ENCODE measurements at places on chromosomes 4 and X.
A peak's percentile ranks its signal among the peaks of the same experiment; 100 is the strongest.

DNA sequence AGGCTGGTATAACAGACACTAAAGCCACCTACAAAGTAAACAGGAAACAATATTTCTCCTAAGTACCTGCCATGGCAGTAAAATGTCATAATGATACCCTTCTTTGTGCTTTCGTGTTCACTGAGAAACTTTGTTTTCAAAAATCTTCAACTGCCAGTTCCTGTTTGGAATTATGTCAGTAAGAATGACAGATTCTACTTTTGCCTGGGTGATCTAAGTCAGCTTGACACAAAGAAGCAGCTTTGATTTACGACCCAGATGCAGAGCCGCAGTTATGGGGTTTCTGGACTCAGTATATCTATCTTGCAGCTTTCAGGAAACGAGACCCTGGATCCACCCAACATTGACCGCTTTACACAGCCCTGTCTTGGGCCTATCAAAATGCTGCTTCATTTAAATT, 71.2 kb downstream of the SNX25 start:
- DNase-seq: no peak

- no peak for DNase-seq
These were observed 45.0 kb downstream of the PSAPL1 start for GRCh38 chr4:7389719-7390118.

- no peak for DNase-seq
These were observed 176.1 kb upstream of the MAGEB16 start for GRCh38 chrX:35622040-35622439.

DNA sequence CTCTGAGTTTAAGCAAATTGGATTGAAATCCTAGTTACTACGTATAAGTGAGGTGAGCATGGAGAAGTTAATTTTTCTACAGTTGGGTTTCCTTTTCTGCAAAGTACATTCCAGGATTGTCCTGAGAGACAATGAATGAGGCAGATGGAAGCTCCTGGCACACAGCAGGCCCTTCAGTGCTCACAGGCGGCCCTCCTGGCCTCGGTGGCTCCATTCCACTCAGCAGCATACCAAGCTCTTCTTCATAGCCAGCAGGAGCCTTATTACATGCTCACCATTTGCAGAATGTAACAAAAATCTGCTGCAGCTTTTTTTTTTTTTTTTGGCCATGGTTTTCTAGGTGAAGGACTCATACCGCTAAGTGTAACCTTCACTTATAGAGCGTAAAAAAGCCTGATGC, 113.2 kb upstream of the FAM9B start:
- peak; percentile 92 for DNase-seq

- peak; percentile 76 for DNase-seq
These were observed 403 bp downstream of the SGCB start for GRCh38 chr4:52037689-52038102.

DNA sequence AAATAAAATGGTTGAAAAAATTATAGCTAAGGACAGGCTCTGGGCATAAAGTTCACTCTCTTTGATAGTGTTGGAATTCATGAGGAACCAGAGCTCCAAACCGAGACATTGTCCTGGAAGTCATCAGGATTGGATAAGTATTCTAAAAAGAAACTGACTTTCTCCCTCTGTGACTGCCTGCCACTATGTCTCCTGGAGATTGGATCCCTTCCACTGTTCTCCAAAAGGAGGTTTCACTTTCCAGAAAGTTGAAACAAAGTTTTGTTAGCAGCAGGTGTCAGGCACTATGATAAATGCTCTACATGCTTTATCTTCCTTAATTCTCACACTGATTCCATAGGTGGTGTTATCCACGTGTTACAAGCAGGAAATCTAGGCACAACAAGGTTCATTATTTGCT, 16.8 kb downstream of the BANK1 start:
- DNase-seq: no peak

- DNase-seq: no peak
These were observed 92.8 kb downstream of the NFKB1 start for GRCh38 chr4:102594000-102594399.

DNA sequence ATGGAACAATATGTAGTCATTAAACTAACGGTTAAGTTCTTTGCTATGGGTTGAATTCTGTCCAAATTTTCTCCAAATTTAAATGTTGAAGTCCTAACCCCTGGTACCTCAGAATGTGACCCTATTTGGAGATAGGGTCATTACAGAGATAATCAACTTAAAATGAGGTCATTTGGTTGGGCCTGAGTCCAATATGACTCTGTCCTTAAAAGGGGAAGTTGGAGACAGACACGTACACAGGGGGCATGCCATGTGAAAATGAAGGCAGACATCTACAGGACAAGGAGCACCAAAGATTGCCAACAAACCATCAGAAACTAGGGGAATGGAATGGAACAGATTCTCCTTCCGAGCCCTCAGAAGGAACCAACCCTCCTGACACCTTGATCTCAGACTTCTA, 492.0 kb upstream of the FTHL17 start:
- DNase-seq: no peak

DNA sequence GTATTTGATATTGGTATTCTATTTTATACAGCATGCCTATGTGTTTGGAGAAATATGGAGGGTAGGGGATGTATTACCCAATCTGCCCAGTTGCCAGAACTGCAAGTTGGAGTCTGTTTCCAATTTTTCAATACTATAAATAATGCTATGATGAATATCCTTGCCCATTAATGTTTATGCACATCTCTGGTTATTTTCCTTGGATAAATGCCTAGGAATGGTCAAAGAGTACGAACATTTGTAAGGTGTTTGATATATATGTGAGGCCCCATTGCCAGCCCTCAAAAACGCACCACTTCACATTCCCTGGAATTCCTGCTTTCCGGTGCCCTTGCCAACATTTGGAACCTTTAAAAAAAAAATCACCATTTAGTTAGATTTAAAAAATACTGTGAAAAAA, 34.3 kb downstream of the CLDN34 start:
- no peak for DNase-seq

- DNase-seq: no peak
These were observed 2086.8 kb downstream of the ARAP2 start for GRCh38 chr4:34157547-34157946.

GRCh38 chr4:19523964-19524363, 727.7 kb upstream of the SLIT2 start:
- no peak for DNase-seq

GRCh38 chrX:86964321-86964720, 553.3 kb upstream of the KLHL4 start:
- DNase-seq: no peak

DNA sequence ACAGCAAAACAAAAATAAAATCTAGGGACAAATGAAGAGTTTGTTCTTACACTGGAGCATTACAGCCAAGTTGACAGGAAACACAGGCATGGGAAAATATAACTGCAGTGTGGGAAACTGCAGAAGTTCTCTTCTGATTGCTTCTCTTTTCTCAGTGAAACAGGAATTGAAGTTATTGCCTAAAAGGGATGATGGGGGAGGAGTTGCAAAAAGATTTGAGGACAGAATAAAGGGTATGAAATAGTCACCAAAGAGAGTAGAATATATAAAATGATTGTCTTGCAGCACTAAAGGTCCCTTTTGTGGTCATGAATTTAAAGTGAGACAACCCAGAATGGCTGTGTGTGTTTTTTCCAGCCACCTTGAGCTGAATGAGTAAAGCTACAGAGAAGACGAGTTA, 103.7 kb downstream of the JADE1 start:
- DNase-seq: no peak

DNA sequence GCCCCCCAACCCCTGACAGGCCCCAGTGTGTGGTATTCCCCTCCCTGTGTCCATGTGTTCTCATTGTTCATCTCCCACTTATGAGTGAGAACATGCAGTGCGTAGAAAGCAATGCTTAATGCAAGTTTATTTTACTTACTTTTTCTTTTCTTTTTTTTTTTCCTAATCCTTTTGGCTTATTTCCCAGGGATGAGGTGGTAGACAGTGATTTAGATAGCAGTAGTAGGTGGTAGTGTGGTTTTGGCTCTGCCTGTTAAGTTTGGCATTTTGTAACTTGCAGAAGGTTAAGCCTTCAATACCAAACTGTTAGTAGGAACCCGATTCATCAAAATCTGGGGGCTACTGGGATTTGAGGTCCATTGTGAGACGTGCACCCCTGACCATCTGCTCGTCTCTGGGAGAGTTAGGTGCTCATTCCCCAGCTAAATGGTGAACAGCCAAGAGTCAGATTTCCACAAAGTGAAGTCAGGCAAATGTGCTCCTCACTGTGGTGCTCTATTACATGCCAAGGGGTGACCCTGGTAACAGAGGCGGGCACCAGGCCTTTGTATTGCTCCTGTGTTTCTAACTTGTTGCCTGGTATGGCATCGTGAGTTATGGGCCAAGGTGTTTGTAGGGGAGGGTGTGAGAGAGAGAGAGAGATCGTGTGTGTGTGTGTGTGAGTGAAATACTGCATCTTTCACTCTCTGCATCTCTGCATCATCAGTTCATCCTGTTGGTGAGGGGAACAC, 70.3 kb downstream of the PHOX2B start:
- no peak for DNase-seq

DNA sequence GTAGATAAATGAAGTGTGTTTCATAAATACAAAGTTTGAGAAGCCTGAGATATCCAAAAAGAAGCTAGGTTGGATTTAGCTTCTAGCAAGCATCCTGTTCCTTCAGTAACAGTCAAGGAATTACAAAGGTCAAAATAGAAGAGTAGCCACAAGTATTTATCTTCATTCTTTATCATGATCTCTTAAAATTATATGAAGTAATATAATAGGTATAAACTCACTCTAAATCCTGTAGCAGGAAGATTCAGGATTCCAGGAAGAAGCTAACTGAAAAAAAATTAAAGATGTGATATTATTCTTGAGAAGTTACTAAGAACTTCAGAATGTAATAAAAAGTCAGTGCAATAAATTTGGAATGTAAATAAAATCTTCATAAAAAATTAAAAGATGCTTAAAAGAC, 31.1 kb upstream of the RXFP1 start:
- DNase-seq: no peak

DNA sequence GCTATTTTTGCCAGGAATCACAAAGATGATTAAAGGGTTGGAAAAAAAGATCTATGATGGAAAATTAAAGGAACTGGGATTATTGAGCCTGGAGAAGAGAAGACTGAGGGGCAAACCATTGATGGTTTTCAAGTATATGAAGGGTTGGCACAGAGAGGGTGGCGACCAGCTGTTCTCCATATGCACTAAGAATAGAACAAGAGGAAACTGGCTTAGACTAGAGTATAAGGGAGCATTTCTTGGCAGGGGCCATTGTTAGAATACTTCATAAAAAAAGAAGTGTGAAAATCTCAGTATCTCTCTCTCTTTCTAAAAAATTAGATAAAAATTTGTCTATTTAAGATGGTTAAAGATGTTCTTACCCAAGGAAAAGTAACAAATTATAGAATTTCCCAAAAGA, 75.1 kb downstream of the NPNT start:
- no peak for DNase-seq

- no peak for DNase-seq
These were observed 110.8 kb upstream of the PACRGL start for GRCh38 chr4:20589436-20589835.

All from G401 (cell line).